ENCODE measurements at places on chromosomes 12 and 14.

GRCh38 chr12:47234576-47235141, 154.9 kb upstream of the AMIGO2 start:
- no peak for DNase-seq

DNA sequence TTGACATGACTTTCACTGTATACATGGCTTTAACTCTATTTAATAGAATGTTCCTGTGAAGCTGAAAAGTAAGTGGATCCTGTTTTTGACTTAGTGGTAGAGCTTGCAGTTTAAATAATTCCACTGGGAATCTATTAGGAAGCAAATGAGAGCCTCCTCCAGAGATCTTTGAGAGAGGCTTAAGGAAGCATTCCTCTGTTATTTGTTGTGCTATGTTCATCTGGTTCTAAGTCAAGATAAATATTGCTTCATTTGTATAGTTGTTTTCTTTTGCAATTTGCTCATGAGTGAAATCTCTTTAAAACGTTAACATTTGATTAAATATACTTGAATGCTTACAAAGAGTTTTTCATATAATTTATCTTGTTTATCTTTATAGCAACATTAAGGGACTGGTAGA, 70.4 kb downstream of the TMTC2 start:
- no peak for DNase-seq

GRCh38 chr12:69666798-69667197, 32.3 kb downstream of the BEST3 start:
- no peak for DNase-seq

DNA sequence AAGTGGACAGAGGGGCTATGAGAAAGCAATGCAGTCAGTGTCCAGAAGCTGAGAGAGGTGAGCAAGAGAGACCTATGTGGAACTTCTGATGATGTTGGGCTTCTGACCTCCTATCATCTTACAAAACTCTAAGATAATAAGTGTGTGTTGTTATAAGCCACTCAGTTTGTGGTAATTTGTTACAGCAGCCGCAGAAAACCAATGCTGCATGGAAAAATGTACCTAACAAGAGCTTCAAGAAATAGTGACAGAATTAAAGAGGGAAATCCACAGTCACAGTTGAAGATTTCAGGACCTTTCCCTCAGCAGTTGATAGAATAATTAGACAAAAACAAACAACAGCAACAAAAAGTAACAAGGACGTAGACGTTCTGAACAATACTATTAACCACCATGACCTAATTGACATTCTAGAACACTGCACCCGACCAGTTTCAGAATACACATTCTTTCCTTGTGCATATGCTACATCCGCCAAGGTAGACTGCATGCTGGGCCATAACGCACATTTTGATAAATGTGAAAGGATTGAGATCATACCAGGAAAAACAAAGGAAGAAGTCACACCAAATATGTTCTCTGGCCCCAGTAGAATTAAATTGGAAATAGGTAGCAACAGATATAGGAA, 1.8 kb upstream of the EVL start:
- DNase-seq: no peak

GRCh38 chr14:82009076-82009475, 475.4 kb upstream of the SEL1L start:
- DNase-seq: no peak

DNA sequence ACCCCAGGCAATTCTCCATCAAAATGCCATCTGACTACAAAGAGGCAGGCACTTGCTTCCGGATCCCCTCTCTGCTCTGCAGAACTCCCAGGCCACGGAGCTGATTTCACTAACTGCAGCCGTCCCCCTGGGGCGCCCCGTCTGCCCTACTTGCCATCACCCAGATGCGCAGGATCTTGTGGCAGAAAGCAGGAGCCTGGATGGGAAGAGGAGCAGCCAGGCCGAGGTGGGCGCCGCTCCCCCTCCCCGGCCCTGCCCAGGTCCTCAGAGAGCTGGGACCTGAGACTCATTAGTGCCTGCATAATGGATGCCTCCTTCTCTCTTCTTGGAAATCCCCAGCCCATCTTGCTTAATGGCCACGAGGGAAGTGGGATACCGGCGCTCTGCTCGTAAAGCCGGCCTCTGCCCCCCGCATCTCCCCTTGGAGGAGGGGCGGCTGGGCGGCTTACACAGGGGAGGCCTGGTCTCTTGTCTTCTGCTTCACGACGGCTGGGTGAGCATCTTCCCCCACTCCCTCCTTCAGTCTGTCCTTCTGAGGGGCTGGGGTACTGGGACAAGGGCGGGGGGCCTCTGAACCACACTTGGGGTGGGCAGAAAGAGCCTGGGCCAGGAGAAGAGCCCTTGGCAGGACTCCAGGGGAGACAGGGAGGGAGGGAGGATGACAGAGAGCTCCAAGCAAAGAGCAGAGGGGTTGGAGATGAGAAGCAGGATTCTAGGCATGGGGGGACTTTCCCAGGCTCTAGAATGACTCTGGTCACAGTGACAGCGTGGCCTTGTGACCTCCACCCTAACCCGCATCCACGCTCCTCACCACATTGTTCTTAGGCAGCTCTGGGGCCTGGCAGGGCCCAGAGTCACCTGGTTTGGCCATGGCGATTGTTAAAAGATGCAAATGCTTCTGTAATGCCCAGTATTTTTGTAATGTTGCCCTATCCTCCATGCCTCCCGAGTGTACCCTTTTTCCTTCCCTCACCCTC, 19.4 kb upstream of the EML1 start:
- no peak for DNase-seq

DNA sequence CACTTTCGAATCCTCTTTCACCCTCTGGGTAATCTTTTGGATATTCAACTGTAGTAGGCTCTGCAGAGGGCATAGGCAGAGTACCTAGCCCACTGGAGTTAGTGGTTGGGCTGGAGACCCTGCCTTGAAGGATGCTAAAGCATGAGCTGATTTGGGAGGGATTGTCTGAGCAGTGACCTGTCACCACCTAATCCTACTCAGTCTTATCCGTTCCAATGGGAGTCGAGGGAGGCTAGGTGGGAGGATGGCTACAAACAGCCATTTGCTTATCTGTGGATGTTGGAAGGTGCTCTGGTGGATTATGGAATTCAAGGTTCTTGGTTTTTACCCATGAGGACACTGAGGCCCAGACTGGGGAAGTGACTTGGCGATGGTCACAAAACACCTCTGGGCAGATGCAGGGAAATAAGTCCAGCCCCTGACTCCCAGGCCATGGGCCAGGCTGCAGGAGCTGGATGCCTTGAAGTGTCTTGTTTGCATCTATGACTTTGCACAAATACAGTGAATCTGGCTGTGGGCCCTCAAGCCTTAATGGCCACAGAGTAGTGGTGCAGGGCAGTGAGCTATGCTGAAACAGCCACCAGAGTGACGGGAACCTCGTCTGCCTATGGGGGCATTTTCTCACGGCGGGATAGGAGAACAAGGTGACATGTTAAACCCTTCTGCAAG, 3.7 kb downstream of the KMT5A start:
- no peak for DNase-seq

DNA sequence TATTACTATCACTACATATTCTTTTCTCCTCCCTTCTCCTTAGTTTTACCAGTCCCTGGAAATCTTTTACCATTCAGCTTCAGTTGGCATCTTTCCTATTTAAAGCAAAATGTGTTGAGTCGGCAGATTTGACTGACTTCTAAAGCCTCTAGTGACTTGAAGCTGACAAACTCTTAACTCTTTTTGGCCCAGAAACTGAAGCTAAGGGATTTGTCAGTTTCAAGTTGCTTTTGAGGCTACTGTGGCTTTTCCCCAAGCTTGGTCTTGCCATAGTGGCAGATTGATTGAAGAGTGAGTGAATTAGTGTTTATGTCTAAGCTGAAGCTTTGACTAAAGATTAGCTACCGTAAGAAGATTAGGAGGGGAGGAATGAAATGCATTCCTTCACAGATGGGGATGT, 104.0 kb downstream of the ETNK1 start:
- DNase-seq: no peak

- no peak for DNase-seq
These were observed 24.6 kb upstream of the APOF start for GRCh38 chr12:56387152-56387736.

GRCh38 chr12:9751204-9752144, 9.2 kb downstream of the CD69 start:
- no peak for DNase-seq

- no peak for DNase-seq
These were observed 361.1 kb upstream of the RPL10L start for GRCh38 chr14:47012533-47013280.

DNA sequence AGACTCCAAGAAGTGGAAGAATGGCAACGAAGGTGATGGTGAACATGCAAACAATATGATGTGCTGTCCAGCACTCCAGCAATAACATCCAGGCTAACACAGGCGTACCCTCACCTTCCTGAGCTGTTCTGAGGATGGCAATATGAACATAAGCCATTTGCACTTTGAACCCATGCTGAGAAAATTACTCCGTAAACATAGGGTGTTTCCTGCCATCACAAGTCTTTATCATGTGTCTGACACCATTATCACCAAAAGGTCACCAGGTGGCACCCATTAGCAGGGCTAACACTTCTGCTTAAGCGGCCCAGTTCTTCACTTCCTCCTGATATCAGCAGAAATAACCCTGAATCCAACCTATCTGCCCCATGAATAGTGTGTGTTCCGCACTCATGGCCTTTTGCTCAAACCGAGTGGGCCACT, 482.8 kb downstream of the MED13L start:
- no peak for DNase-seq

DNA sequence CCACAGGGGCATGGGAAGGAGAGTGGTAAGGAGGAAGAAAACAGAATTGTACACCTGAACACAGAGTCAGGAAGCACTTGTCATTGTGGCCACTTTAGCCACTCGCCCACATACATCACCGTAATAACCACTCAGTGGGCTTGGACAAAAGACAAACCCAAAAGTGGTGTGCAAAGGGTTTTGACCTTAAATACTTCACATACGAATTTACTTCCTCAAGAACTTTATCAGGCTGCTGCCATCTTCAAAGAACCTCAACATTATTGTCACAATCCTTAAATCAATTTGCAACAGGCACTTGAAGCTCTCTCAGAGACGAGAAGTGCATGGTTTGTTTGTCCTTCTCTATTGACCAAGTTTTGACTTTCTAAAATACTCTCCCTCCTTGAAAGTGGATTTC, 187.3 kb upstream of the EGLN3 start:
- no peak for DNase-seq
